IMR-90 (cell line): ENCODE measurements at places on chromosomes 1 and 21. TPM values are rescaled to one million over a fixed set of nuclear protein-coding genes. Genes with fewer than 3 reads are reported as not detected.

GRCh38 chr1:118209648-118210047, 24.6 kb upstream of the SPAG17 start:
- no peak for DNase-seq

GRCh38 chr1:156497078-156497742, 3.4 kb downstream of the MEF2D start:
- no peak for DNase-seq

- DNase-seq, result no peak
These were observed 5.2 kb upstream of the BACH1 start for GRCh38 chr21:29293495-29293894.

DNA sequence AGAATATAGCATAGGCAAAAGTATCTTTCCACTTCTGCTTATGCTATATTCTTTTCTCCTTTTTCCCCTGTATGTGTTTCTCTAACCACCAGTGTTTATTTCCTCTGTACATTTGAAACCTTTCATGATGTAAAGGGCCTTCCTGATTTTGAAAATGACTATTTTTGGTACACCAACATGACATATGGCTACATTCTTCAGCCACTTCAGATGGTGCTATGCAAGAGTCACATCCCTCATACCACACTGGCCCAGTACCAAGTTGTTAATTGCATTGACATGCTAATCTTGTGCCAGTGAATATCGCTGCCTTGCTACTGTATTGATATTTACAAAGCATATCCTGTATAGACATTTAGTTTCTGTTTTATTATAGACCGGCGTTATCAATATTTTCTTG, 408.7 kb downstream of the NCAM2 start:
- no peak for DNase-seq

The LCE1B gene
- not detected in 2 replicates for total RNA-seq
